ENCODE measurements at places on chromosomes 13 and 19. TPM values are rescaled to one million over a fixed set of nuclear protein-coding genes. Genes with fewer than 3 reads are reported as not detected.
A peak's percentile ranks its signal among the peaks of the same experiment; 100 is the strongest.

IGSF23 gene
- total RNA-seq, result not detected

BTBD2 gene
- total RNA-seq, result 68.6 TPM

TMEM59L gene
- total RNA-seq, result 0.28 TPM

ONECUT3 gene
- not detected for total RNA-seq

DNA sequence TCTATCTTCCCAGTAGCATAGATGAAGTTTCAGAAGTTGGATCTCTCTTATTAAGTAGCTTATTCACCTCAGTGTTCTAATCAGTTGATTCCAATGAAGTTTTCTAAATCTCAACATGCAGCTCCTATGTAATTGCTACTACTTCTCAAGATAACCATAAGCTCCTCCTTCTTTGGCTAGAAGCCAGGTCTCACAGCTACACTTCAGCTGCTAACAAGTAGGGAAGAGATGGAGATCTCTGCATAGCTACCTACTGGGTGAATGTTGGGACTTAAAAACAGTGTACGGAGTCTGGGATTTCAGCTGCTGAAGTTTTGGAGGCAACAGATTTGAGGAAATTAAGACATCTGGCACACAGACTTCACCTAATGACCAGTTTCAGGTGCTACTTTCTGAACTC, 661.0 kb downstream of the SLITRK1 start:
- no peak for ATAC-seq

- no peak for ATAC-seq
Measured at GRCh38 chr19:14530506-14530905, 1.1 kb downstream of the TECR start.

DNA sequence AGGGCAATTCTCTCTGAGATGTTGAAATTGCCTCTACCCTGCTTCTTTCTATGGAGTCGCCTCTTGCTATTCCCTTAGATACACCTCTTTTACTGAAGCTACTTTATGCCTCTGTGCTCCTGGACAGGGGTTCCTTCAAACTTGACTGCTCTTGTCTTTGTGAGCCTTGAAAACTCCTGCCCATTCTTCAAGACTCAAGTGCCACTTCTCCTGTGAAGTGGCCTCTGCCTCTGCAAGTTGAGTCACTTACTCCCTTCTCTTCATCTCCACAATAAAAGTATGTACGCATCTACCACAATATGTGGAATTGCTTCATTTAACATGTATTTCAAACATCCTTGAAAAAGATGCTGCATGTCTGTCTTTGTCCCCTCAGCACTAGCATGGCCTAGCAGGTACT, 66.0 kb upstream of the TPP2 start:
- ATAC-seq, result no peak

GRCh38 chr13:23984546-23984945, 87.2 kb upstream of the C1QTNF9B start:
- ATAC-seq, result peak; percentile 54

DNA sequence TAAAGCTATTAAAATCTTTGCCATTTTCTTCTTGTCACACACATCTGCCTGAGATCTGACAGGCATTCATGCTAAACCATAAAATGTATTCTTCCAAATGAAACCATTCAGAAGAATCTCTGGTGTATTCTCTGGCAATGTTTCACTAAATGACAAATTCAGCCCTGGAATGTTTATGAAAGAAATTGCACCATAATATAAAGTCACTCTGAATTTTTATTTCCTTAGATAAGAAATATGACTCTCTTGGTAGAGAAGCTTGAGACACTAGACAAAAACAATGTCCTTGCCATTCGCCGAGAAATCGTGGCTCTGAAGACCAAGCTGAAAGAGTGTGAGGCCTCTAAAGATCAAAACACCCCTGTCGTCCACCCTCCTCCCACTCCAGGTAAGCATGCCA, 14.3 kb downstream of the OLFM4 start:
- ATAC-seq, result no peak

GRCh38 chr19:7692417-7693088, 9.4 kb downstream of the FCER2 start:
- no peak for ATAC-seq

DNA sequence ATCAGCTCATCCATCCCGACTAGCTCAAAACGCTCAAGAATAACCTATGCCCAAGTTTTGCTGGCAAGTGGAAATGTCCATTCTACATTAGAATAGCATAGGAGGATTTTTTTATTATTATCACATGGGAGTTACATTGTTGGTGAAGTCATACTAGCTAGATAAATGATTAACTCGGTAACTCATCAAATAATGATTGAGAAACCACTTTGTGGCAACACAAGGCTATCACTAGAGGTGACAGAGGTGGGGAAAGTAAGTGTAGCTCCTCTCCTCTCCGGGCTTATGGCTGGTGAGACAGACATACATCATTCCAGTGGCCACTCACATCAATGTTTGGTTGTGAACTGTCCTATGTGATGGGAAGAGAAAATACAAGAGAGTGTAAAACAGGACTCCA, 161.6 kb downstream of the ZIC5 start:
- ATAC-seq, result no peak

DNA sequence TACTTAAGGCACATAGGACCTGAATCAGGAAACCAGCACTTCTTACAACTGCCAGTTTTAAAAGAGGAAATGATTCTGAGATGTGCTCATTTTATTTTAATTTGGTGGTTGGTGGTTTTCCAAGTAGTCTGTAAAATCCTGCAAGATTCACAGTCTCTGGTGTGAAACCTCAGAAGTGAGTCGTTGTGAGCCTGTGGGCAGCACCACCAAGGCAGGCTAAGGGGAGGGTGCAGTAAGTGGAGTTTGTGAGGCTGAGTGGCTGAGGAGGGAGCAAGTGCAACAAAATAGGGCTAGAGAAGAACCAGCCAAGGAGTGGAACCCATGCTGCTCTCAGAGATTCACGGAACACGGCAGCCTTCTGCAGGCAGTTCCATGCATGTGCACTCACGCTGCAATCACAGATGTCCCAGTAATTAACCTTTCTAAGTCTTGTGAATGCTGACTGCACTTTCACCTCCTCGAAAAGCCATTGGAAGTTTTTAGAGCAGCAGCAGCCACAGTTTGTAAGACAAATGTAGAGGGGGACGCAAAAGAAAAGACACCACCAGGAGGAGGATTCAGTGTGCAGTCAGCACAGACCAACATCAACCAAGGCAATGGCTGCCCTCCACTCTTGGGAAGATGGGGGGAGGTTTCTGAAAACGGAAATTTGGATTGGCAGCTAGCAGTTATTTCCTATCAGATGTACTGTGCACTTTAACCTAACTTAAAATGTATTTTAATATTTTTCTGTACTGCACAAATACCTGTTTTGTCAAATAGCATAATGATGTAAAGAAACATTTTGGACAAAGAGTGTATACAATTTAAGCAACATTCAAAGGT, 44.9 kb downstream of the ESD start:
- no peak for ATAC-seq

DNA sequence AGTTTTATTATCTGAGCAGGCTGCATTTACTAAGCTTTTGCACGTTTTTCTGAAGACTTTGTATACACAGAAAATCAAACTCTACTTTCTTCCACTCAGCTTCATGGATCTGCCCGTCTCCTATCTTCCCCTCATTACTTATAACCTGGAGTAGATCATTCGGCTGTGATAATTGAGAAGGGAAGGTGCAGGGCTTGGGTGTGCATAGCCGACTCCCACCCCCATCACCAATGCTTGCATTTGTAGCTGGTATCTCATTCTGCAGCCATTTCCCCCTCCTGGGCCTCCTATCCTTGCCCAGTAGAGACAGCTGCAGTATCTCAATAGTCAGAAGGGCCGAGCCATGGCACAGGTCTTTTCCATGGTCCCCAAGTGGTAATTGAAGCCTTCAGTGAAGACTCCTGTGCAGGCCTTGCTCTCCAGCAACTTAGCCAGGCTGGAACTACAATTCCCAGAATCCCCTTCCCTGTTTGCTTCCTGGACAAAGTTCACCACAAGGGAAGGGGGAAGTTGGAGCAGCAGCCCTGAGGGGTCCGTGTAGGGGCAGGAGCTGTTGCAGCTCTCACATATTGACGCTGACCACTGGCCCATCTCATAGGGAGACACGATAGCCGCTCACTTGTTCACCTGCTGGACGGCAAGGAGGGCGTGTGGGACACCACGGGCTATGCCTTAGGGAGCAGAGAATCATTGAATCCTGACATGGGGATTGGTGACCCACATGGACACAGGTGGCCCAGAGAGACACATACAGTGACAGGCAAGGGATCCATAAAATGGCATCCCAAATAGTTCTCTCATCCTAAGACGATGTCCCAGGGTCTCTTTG, 2.1 kb upstream of the SIGLEC8 start:
- ATAC-seq, result no peak

GRCh38 chr19:7751157-7751783, 3.9 kb upstream of the CD209 start:
- peak; percentile 59 for ATAC-seq

DNA sequence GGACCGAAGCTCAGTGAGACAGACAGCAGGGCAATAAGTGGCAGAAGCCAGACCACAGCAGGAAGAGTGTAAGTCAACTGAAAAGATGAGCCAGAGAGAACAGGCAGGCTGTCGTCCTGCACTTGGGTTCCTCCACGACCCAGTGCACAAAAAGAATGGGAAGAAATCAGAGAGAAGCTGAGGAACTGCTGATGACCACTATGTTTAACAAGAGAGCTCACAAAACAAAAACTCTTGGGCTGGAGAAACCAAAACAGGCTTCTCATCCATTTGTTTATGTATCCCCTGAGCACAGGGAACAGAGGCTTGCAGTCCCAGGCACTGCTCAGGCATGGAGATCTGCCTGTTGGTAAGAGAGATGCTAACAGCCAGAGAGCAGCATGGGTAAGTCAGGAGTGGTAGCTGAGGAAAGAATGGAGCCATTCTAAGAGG, 14.0 kb downstream of the AKAP8L start:
- ATAC-seq, result no peak

- ATAC-seq, result no peak
Measured at GRCh38 chr19:3707868-3708206, 347 bp upstream of the TJP3 start.

- no peak for ATAC-seq
Measured at GRCh38 chr13:35160896-35161295, 218.8 kb downstream of the NBEA start.

GRCh38 chr19:29724102-29724641, 9.1 kb upstream of the C19orf12 start:
- no peak for ATAC-seq

DNA sequence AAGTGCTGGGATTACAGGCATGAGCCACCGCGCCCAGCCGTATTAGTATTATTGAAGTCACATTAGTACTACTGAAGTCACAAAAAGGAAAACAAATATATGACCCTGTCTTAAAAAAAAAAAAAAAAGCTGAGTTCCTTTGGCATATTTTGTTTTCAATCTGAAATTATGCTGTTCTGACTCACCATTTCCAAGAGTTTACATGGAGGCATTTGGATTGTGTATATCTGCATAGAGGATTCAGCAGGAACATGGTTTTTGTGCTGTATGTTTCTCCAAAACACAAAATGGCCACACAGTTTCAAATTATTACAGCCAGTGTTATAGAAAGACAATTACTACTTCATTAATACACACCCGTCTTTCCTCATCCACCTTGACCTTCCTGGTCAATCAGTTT, 103.5 kb upstream of the TSC22D1 start:
- ATAC-seq, result no peak

DNA sequence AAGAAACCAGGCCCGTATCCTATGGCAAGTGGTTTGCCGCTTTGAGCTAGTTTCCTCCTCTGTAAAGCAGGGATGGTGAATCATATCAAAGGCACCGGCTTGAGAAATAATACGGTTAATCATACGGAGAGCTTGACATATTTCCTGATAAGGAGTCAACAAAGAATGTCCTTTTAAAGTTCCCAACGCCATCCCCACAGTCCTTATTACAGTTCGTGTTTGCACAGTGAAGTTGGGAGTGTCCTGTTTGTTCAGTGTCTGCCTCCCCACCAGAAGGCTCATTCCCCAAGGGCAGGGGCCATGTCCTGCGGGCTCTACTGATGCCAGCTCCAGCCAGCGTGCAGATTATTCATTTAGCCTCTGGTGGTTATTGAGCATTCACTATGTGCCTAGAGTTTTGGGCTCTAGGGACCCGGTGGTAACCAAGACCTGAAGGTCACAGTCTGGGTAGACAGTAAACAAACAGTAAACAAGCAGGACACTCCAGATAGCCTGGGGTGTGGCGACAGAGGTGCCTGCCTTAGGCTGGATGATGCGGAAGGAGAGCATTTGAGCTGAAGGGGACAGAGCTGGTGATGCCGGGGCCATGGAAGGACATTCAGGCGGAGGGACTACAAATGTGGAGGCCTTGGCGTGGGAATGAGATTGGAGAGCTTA, 6.3 kb downstream of the GRAMD1A start:
- peak; percentile 39 for ATAC-seq

DNA sequence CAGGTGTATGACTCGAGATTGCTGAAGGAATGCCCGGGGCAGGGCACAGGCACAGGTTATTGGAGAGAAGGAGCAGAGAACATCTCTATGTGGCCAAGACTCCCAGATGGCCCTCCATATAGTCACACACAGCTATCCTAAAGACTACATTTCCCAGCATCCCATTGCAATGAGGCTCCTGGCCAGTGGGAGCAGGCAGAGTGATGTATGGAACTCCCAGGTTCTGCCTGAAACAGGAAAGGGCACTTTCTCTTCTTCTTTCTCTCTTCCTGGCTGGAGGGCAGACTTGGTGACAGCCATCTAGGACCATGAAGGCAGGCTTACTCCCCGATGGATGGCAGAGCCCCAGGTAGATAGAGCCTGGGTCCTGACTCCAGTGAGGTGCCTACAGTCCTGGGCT, 13.5 kb downstream of the PPP1R13L start:
- peak; percentile 40 for ATAC-seq

DNA sequence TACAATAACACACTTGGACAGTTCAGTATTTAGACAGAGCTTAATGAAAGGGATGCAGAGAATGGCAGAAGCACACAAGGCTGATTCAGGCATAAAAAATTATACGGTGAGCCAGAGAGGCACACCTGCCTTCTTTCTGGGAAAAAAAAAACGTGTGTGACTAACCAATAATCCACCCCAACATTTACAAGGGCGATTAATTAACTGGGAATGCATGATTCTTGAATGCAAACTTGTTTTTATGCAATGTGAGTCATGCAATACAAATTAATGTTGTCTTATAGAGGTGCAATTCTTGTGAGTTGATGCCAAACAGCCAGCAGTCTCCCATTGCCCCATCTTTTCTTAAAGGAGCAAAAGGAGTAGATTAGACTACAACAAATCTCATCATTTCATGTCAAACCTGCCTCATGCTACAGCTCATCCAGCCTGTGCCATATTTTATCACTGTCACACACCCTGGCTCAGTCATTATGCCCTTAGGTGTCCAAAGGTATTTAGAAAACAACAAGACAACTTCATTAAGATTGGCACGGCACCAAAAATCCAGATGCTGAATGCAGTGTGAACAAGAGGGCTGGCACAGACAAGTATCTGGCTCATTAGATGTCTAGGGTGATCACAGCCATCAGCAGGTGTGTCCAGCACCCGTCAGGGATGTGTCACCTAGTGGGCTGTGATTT, 721.1 kb downstream of the EFNB2 start:
- peak; percentile 93 for ATAC-seq

DNA sequence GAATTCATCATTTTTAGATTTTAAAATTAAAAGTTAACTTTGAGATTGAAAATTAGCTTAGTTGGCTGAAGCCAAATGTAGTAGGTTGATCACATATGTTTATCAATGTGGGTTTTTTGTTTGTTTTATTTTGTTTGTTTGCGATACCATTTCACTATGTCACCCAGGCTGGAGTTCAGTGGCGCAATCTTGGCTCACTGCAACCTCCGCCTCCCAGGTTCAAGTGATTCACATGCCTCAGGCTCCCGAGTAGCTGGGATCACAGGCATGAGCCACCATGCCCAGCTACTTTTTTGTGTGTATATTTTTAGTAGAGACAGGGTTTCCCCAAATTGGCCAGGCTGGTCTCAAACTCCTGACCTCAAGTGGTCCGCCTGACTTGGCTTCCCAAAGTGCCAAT, 665.7 kb upstream of the SLC10A2 start:
- no peak for ATAC-seq
